ENCODE measurements at places on chromosomes 11 and 22.

- no peak for DNase-seq
Observed at GRCh38 chr22:45105281-45105702, 58.4 kb upstream of the NUP50 start.

- no peak for DNase-seq
Observed at GRCh38 chr22:49619301-49619700, 208.4 kb downstream of the BRD1 start.

DNA sequence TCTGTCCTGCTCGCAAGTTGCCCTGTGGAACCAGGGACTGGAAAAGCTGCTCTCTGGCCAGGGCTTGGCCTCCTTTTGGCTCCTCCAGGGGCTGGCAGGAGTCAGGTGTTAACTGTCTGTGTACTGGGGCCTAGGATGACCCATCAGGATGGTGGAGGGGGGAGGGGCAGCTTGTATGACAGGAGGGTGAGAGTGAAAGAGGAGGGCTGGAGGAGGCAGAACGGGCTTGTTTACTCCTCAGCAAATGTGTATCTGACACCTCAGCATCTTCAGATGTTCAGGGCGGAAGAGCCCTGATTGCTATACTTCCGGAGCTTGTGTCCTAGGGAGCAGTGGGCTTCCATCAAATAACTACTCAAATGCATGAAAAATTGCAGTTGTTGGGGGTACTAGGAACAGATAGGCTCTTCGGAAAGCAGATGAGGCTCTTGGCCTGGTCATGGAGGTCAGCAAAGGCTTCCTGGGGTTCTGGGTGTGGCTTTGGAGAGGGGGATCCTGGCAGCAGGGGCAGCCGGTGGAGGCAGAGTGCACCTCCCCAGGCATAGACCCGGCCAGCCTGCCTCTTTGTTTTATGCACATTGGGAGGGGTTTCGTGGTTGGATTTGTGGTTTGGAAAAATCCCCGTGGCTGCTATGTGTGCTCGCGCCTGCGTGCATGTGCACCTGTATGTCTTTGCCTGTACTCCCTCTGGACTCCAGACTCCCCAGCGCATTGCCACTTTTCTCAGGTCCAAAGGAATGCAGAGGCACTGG lies 31.2 kb downstream of the CD82 start:
- DNase-seq: no peak

- no peak for DNase-seq
Observed at GRCh38 chr11:123628936-123629683, 25.3 kb downstream of the SCN3B start.

DNA sequence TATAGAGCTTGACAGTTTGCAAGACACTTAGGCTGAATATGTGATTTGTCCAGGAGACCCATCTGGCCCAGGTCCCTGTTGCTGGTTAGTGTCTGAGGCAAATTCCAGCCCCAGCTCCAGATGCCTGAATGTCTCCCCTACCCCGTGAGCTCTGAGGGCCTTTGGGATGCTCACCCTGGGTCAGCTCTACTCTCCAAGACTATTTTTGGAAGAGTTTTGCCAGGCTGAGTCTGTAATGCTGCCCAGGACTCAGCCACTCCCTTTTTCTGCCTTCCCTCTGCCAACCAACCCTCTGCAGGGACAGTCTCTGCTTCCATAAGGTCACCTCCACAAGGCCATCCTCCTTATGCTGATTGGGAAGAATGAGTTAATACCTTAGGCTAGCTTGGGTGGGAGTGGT lies 66.3 kb downstream of the CABIN1 start:
- no peak for DNase-seq

- DNase-seq: no peak
Observed at GRCh38 chr11:22920939-22921565, 60.8 kb upstream of the CCDC179 start.

- DNase-seq: no peak
Observed at GRCh38 chr11:125057693-125058016, 5.5 kb upstream of the SLC37A2 start.

GRCh38 chr11:94449437-94449836 lies 44.2 kb downstream of the MRE11 start:
- no peak for DNase-seq

- DNase-seq: no peak
Observed at GRCh38 chr22:37270928-37271650, 11.2 kb upstream of the CYTH4 start.

- no peak for DNase-seq
Observed at GRCh38 chr11:58592760-58593472, 14.1 kb downstream of the ZFP91 start.

- no peak for DNase-seq
Observed at GRCh38 chr11:7414973-7415817, 70.1 kb upstream of the OLFML1 start.

- no peak for DNase-seq
Observed at GRCh38 chr11:11722861-11723260, 101.1 kb upstream of the GALNT18 start.

DNA sequence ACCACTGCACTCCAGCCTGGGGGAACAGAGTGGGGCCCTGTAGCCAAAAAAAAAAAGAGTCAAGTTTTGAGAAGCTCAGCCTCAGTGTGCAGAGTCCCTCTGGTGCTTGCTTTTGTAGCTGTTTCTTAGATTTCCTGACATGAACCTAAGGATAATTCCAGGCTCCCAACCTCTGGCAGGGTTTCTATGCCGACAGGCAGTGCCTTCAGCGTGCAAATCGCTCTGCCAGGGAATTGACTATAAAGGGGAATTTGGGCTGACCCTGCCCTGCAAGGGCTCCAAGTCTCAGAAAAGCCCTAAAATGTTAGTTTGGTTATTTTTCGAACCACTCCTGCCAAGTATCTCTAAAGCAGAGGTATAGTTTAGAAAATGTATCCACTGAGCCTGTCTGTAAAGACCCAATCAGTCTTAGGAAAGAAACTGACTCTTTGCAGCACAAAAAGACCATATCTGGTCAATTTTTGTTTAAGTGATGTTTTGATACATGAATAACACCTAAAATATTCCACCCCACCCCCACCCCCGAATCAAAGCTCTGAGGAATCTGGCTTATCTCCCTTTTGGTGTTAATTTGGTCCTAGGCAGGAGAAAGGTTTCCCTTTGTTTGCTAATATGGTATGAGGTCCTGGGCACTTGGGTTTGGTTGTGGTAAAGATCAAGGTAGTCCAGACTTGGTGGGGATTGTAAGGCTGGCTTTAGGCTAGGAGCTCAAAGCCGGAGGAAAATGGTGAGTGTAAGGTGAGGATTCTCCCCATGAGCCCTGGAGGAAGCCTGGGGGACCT lies 49.7 kb downstream of the ANO1 start:
- DNase-seq: no peak

GRCh38 chr11:120985718-120986569 lies 38.0 kb upstream of the TBCEL start:
- no peak for DNase-seq

DNA sequence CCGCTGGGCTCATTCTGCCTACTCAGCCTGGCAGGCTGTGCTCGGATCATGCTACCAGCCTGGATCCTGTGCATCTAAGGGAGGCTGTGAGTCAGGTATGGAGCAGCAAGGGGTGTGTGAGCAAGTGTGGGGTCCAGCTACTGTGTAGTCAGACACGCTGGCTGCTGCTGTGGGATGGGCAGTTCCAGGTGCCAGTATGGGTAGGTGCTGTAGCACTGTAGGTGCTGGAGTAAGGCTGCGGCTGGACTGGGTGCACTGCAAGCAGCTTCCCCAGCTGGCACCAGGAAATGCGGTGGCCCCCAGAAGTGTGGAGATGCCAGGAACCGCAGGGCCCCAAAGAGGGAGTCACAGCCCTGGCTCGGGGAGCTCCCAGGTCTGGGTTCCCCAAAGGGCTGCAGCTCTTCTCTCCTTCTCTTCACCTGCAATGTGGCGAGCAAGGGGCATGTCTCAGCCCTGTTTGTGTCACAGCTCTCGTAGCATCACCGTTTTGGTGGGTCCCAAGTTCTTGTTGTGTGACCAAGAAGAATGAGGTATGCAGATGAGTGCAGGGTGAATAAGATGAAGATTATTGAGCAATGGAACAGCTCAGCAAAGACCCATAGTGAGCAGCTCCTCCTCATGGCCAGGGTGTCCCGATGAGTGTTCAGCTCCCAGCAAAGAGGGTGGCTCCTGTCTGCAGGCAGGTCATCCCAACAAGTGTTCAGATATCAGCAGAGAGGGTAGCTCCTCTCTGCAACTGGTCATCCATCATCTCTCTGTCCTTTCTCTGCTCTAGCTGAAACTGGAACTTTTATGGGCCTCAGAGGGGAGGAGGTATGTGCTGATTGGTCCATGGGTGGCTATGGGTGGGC lies 462.9 kb downstream of the TBC1D22A start:
- no peak for DNase-seq

DNA sequence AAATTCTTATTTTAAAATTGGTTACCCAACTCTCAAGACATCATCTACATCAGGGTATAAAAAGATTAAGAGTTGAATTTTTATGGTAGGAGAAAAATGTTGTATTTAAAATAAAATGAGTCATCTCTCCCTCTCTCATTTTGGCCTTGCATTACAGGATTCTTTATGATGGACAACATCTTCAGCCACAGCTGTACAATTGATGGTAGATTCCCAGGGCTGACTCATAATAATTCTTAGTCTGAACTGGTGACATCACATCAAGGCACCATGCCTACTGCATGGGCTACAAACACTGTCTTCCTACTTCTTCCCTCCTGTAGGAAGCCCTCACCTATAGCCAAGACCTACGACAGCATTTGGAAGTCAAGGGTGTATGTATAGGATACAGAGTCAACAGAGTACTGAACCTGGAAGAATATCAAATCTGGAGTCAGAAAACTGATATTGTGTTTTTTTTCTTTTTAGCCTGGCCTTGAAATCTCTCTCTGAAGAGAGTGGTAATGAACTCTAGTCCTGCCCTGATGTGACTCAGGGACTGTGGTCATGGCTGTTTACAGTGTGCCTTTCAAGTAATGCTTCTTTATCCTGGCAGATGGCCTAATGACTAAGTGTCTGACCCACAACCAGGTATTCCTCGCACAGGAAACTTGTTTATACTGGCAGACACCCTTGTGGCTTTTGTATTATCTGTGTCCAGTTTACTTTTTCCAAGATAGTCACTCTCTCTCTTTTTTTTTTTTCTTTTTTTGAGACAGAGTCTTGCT lies 32.5 kb downstream of the MRGPRX2 start:
- DNase-seq: no peak

DNA sequence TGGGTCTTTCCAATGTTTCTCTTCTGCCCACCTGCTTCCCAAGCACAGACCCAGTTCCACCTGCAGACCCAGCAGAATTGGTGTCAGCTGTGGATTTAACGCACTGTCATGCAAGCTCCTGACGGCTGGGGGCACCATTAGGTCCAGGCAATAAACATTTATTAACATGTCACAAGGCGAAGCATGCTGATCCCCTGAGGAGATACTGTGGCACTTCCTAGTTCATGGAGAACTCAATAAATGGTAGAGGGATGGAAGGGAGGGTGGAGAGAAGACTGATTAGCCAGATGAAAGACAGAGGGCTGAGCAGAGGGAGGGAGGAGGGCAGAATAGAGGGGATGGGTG lies 68.3 kb upstream of the TSPAN18 start:
- no peak for DNase-seq

GRCh38 chr11:2174361-2174760 lies 2.7 kb upstream of the TH start:
- no peak for DNase-seq

DNA sequence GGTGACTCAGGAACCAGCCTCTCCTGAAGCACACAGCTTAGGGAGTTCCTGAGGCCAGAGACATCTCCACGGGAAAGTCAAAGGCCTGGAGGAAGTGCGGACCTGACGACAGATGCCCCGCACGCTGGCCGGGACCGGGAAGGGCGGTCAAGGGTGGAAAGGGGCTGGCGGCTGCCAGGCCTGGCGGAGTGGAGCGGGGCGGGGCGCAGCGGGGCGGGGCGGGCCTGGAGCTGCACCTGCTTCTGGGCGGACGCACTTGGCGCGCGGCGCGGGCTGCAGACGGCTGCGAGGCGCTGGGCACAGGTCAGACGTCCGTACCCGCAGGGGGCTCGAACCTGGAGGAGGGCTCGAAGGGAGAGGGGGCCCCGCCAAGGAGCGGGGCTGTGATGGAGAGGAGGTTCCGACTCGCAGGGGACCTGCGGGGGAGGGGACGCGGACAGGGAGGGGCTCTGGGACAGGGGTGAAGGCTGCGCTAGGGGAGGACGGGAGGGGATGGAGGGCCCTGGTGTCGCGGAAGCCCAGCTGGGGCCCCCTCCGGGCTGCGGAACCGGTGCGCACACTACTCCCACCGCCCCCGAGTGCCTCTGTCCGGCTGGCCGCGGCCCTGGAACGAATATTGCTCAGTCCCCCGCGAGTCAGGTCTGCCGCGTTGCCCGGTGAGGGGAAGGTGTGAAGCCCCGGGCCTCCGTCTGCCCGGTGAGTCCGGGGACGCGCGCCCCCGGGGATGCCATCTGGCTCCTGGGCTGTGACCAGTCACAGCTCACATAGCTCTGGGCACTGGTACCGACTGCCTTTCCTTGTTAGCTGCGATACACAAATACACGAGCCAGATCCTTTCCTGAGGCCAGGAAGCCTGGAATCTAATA lies at the start of gene TMEM45B:
TSS of gene TMEM45B (plus strand) at position 253 of the 866 bp plus-strand sequence. CDS start 36,635 bp downstream, outside the sequence.
- DNase-seq: no peak

DNA sequence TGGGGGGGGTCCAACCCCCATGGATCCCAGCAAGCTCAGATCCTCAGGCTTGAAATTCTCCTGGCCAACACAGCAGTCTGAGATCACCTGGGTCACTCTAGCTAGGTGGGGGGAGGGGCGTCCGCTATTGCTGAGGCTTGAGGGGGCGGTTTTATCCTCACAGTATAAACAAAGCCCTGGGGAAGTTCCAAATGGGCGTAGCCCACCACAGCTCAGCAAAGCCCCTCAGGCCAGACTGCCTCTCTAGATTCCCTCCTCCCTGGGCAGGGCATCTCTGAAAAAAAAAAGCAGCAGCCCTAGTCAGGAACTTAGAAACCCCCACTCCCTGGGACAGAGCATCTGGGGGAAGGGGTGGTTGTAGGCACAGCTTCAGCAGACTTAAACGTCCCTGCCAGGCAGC lies 16.7 kb downstream of the TRPC6 start:
- no peak for DNase-seq

DNA sequence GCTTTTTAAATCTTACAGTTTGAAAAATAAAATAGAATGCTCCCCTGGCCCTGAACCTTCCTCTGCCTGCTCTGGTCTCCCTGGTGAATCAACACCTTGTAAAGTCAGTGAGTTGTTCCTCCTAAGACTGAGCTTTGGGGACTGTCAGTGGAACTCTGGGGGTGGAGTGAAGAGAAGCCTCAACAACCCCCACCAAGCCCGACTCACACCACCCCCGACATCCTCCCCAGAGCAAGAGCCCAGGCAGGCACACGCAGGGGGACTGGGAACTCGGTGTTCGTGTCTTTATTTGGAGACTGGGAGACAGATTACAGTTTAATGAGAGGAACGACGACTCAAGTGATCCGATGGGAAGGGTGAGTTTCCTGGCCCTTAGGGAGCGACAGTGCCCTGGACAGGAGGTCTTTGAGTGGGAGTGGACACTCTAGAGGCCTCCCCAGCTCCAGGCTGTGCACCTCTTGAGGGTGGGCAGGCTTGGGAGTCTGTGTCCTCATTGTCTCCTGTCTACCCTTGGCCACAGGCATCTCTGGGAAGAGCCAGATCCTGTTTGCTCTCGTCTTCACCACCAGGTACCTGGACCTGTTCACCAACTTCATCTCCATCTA lies 6.2 kb downstream of the KDELR3 start:
- no peak for DNase-seq

DNA sequence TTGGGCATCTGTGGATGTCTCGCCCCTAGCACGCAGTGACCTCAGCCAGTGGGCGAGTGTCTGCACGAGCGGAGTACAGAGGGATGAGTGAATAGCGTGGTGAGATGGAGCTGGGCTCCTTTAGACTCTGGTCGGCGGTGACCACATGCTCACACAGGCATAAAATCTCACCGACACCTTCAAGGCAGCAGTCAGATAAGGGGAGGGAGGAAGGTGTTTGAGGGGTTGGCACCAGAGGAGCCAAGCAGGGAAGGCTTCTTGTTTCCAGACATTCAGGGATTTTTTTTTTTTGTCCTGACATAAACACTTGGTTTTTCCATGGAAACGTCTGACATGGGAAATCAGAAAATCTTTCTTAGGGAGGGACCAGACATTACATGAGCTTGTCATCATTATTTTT lies 35.8 kb downstream of the GRIK4 start:
- no peak for DNase-seq

Data from esophagus squamous epithelium (tissue), 5 donors.